Epithelial cell of esophagus (primary cell): ENCODE measurements at places on chromosomes 7 and 10.

GRCh38 chr10:51045871-51046270 lies 28.4 kb upstream of the PRKG1 start:
- DNase-seq, result no peak

GRCh38 chr7:132118641-132119040 lies 457.6 kb downstream of the PLXNA4 start:
- no peak for DNase-seq

- no peak for DNase-seq
Measured at GRCh38 chr7:112481121-112481736, 438 bp downstream of the LSMEM1 start.

DNA sequence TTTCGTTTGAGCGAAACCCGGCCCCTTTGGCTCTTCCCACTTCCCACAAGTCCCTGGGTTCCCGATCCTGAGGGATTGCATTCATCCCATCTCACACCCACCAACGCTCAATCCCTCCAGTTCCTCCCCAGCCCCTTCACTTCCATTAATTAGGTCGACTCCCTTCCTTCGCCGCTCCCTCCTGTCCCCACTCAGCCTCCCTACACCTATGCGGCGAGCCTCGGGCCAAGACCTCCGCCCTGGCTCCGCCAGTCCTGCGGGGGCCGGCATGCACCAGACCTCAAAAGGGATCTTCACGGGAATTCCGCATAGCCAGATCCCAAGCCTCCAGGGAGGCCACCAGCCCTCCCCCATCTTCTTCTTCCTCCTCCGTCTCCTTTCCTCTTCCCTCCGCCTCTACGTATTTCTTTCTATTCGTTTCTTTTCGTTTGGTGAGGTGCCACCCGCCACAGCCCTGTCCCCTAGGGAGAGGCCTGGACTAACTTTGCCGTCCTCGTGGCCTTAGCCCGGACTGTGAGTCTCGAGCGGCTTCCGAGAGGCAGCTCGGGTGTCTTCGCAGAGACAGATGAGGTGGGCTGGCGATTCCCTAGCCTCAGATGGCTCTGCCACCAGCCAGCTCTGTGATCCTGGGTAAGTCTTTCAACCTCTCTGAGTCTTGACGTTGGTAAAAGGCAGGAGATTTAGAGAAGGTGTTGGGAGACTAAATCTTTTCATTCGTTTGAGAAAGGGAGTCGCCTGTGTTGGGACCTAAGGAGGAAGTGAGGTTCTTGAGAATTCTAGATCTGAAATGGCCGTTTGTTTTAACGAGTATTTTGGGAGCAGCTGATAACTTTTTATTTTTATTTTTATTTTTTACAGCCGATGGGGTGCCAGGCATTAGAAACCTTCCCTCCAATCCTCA lies 8.1 kb upstream of the LBX1 start:
- no peak for DNase-seq

GRCh38 chr10:89428877-89429276 lies 14.5 kb downstream of the IFIT5 start:
- DNase-seq, result no peak

DNA sequence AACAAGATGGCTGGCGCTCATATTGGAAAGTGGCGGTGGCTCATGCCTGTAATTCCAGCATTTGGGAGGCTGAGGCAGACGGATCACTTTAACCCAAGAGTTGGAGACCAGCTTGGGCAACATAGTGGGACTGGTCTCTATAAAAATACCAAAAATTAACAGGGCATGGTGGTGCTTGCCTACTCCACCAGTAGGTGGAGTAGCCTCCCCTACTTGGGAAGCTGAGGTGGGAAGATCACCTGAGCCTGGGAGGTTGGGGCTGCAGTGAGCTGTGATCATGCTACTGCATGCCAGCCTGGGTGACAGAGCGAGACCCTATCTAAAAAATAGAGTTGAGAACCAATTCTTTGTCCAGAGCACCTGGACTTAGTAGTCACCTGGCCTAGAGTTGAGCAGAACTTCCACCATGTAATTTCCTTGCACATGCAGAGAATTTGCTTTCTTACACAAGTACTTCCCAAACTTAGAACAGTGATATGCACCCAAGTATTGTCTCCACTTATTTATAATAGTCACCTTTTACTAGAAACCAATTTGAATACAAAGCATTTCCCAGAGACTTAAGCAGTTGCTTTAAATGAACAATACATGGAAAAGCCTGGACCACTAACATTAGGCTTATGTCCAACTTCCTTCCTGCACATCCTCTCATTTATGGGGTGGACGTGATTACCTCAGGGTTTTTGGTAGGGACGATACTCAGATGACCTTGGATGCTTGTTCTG lies 15.9 kb downstream of the LAMB4 start:
- peak; percentile 66 for DNase-seq

- DNase-seq, result no peak
Measured at GRCh38 chr7:106367664-106368063, 82.9 kb upstream of the NAMPT start.

- no peak for DNase-seq
Measured at GRCh38 chr10:132111121-132111731, 45.5 kb downstream of the JAKMIP3 start.

- no peak for DNase-seq
Measured at GRCh38 chr10:109348324-109348723, 575.0 kb downstream of the XPNPEP1 start.

GRCh38 chr10:59695637-59696036 lies 14.0 kb downstream of the SLC16A9 start:
- DNase-seq, result no peak

DNA sequence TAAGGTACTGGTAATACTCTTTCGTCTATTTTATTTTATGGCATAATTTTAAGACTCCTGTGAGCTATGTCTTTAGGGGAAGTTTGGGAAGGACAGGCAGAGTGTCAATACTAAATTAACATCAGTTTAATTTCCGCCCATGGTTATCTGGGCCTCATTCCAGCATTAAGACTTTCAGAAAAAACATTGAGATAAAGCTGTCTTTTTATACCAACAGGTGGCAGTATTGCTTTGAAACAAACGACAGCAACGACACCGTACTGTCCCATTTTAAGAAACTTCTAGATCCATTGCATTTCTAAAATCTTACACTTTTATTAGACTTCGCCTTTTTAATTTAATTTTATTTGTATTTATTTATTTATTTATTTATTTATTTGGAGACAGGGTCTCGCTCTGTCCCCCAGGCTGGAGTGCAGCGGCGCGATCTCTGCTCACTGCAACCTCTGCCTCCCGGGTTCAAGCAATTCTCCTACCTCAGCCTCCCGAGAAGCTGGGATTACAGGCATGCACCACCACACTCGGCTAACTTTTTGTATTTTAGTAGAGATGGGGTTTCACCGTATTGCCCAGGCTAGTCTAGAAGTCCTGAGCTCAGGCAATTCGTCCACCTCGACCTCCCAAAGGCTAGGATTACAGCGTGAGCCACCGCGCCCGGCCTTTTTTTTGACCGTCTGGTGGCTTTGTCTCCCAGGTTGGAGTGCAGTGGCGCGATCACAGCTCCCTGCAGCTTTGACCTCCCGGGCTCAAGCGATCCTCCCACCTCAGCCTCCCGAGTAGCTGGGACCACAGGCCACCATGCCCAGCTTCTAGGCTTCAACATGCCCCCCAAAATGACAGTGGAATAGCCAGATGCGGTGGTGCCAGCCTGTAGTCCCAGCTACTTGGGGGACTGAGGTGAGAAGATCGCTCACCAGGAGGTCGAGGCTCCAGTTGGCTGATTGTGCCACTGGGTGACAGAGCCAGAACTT lies 78.7 kb upstream of the C1GALT1 start:
- DNase-seq, result peak; percentile 73

DNA sequence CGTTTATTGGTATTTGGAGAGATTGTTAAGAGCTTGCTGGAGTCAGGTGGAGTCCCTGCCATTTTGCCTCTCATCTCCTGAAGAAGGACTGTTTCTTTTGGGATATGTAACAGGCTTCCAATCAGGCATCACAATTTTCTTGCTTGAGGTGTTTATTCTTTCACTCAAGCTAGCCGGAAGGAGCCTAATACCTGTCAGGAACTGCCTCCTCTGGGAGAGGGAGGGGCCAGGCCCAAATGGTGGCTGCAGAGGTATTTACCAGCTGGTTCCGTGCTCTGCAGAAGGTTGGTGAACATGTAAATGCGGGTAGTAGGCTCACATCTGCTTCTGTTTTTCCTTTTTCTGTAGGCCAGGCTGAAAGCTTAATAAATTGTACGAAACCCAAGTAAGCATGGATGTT lies 114.0 kb downstream of the TCF7L2 start:
- no peak for DNase-seq

DNA sequence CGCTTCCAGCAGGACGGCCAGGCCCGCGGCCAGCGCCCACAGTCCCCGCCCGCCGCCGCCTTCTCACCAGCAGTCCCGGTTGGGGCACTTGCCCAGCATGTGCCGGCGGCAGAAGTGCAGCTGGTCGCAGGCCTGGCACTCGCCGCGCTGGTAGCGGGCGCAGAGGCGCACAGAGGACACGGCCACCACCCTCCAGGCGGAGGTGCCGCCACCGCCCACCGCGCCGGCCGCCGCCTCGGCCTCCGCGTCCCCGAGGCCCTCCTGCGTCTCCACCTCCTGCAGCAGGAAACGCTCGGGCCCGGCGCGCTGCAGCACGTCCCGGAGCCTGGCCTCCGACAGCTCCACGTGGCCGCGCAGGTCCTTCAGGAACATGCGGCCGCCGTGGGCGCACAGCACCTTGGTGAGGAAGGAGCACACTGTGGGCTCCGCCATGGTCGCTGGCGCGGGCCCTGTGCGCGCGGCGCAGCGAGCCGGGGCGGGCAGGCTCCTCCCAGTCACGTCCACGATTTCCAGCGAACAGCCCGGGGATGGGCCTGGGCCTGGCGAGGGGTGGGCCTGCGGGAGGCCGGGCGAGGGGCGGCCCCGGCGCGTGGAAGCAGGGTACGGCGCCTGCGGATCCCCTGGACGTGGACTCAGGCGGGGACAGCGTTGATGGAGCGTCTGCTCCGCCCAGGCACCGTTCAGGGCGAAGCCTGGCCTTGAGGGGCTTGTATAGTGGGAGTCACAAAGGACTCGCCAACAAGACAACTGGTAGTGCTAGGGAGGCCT lies at the start of gene ZC3HAV1L:
Gene ZC3HAV1L (minus strand): TSS at position 457 of the 768 bp plus-strand sequence. CDS start 25 bp downstream, at position 432.
- DNase-seq, result peak; percentile 63
